ENCODE measurements at places on chromosomes 7 and 10.
A peak's percentile ranks its signal among the peaks of the same experiment; 100 is the strongest.

DNA sequence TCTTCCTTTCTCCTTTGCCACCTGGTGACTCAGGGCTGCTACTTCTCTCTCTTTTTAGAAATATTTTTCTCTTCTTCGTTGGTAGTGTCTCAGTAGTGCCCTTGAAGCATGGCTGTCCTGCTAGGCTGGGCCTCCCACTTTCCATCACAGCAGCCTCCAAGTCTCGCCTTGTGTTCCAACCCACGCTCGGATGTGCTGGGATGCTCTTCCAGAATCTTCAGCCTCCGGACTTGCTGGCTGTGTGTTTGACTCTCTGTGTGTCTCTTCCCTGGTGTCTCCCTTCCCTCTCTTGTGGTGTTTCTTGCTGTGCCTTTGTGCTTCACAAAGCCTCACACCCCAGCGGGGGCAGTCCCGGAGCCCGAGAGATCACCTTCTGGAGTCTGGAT is 100.5 kb downstream of the INPP5A start:
- no peak for DNase-seq

DNA sequence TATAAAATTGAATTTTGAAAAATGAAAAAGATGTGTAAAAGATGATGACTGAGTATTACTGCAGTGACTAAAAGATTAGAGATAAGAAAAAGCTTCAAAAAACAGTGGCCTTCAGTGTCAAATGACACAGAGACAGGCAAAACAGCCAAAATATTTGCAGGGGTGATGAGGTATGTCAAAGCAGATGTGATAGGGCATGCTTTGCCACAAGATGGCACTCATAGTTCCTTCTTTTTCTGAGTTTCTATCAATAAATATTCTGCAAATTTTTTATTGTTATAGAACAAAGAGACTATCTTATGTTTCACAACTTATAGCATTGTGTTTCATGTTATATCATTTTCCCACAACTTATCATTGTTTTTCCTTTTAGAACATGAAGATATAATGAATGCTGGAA is 344.1 kb upstream of the HPS1 start:
- DNase-seq = no peak

- DNase-seq = peak; percentile 30
Observed at GRCh38 chr7:12211711-12212485, 804 bp downstream of the TMEM106B start.

- DNase-seq = no peak
Observed at GRCh38 chr7:73482746-73483145, 39.3 kb downstream of the BAZ1B start.

- no peak for DNase-seq
Observed at GRCh38 chr10:21720090-21720489, 186.1 kb downstream of the MLLT10 start.

DNA sequence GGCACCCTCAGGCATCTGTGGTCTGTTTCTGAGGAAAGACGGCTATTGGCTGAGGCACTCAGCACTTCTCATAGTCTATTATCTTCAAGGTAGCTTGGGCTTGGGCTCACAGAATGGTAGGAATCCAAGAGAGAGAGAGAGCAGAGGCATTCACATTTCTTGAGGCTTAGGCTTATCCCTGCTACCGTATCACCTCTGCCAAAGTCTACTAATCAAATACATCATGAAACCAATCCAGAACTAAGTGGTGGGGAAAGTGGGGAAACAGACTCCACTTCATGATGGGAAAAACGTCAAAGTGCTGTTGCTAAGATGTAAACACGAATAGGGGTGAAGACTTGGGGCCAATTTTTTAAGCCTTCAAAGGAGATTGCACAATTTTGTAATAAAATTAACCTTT is 271.1 kb upstream of the SEMA3D start:
- no peak for DNase-seq

- no peak for DNase-seq
Observed at GRCh38 chr10:112092519-112092918, 91.0 kb downstream of the GPAM start.

DNA sequence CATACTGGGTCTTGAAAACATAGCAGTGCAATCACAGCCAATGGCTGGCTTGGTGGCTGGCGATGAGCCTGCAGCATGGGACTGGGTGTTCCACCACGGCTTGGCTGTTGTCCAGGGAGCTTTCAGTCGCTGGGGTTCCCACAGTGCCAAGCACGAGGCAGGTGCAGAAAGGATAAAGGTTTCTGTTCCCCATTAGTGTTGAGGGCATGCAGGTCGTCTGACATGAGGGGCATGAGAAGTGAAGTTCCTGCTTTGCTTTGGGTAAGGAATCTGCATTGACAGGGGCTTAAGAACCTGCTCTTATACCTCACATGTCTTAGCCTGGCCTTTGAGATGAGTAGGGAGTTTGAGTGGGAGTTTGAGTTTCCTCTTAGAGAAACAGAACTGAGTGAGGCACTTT is 9.0 kb upstream of the CFTR start:
- no peak for DNase-seq

DNA sequence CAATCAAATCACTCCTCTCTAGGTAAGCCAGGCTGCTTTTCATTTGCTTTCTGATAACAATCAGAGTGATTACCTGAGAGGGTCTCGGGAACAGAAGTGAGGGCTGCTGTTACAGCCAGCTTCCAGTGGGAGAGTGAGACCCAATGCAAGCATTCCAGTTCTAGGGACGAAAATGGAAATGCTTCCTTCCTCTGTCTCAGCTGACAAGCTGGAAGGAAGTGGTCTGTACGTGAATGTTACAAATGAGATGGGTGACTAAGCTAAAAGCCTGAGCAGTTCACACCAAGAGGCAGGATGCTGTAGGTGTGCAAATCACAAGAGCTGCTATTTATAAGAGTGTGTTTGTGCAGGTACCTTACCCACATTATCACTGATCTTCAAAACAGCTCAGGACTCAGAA is 772.4 kb downstream of the GRID1 start:
- no peak for DNase-seq

GRCh38 chr10:86837663-86838062 is 81.2 kb downstream of the BMPR1A start:
- peak; percentile 34 for DNase-seq

GRCh38 chr10:21304198-21304597 is 221.3 kb downstream of the SKIDA1 start:
- DNase-seq = no peak

DNA sequence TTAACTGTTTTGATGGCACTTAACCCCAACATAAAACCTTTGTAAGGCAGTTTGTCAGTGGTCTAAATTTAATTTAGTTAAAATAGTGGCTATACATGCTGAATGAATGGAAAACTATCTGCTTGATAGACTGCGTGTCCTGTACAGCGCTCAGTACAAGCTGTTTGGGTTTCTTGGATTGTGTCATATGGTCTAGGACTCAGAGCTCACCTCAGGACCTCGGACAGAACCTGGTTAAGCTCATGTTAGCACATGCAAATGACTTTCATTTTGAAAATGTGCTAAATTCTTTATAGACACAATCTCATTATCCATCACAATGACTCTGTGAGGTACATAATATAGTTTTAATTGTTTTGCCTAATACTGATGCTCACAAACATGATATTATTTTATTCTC is 55.7 kb upstream of the RELN start:
- DNase-seq = no peak

- no peak for DNase-seq
Observed at GRCh38 chr7:37912756-37913155, 3.9 kb downstream of the SFRP4 start.

DNA sequence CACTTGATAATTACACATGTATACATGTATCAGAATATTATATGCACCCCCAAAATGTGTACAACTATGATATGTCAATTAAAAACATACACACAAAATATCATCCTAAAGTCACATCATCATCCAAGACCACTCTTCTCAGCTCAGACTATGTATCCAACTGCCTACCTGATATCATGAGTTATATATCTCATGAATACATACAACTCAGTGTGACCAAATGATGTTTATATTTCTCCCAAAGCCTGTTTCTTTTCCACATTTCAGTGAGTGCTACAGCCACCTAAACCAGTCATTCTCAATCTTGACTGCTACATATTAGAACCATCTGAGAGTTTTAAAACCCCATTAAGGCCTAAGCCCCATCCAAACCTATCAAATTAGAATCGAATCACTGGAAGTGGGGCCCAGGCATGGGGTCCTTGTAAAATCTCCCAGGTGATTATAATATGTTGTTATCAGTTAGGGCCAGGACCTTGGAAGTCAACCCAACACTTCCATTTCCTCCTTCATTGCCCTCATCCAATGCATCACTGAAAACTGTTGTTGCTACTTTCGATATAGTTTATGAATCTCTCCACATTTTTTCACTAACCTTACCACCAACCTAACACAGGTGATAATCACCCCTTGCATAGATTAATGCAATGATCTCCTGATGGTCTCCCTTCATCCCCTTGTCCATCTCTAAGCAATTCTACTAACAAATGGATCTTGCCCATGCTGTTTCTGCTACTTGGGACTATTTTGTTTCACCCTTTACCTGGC is 53.8 kb upstream of the ITGB8 start:
- DNase-seq = no peak

DNA sequence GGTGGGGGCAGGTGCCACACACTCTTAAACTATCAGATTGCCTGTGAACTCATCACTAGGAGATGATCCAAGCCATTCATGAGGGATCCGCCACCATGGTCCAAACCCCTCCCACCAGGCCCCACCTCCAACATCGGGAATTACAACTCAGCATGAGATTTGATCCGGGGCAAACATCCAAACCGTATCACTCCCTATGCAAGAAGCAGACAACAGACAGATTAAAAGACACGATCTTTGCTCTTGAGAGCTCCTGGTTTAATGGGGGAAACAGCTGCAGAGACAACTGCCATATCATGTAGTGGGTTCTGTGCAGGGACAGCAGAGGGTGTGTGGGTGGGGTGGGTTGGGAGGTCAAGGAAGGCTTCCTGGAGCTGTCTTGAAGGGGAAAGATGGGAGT is 123.6 kb downstream of the EMX2 start:
- no peak for DNase-seq

- no peak for DNase-seq
Observed at GRCh38 chr10:110265573-110266193, 39.0 kb downstream of the SMNDC1 start.

GRCh38 chr7:50795831-50796230 is 13.1 kb upstream of the GRB10 start:
- no peak for DNase-seq

- no peak for DNase-seq
Observed at GRCh38 chr10:49235392-49235791, 47.2 kb upstream of the TMEM273 start.

- no peak for DNase-seq
Observed at GRCh38 chr10:70913191-70913892, 25.0 kb upstream of the PCBD1 start.

- DNase-seq = no peak
Observed at GRCh38 chr7:50723173-50723572, 59.5 kb downstream of the GRB10 start.

All from renal cortex interstitium (tissue), 15 donors.